ENCODE measurements at places on chromosomes 12 and 14.
A peak's percentile ranks its signal among the peaks of the same experiment; 100 is the strongest.

DNA sequence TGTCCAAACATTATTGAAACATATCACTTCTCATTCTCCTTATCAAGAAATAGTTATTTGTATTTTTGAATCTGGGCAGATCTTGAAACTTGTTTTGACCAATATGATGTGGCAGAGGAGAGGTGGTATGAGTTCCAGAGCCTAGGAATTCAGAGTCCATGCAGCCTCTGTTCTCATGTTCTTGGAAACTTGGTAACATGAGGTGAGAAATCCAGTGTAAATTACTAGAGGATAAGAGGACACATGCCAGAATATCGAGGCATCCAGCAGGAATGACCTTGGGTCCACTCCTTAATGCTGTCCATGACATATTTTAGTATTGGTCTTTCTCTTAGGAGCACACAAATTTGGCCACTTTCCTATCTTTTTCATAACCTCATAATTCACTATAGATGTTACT lies 1374.6 kb downstream of the FSCB start:
- no peak for DNase-seq

GRCh38 chr14:99909513-99910064 lies 116.4 kb downstream of the EML1 start:
- no peak for DNase-seq

GRCh38 chr12:39357041-39357440 lies 85.9 kb downstream of the KIF21A start:
- no peak for DNase-seq

DNA sequence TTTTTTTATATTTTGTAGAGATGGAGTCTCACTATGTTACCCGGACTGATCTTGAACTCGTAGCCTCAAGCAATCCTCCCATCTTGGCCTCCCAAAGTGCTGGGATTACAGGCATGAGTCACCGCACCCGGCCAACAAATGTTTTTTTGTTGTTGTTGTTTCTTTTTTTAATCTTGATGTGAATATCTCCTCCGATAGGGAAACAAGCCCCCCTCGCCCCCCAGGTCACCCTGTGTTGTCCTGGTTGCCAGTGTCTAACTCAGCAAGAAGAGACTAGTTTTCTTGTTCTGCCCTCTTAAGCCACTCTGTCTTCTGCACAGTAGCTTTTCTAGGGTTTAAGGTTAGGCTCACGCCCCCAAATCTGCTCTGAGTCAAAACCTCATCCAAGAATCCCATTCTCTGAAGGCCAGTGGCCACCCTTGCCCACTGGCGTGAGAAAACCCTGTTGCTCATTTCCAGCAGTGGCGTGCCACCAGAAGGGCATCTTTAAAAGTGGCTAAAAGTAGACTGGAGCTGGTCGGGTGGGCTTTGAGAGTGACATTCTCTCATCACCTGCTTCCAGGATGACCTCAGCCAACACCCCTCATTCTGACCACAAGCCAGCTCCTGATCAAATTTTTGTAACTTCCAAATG lies 42.7 kb downstream of the C14orf132 start:
- no peak for DNase-seq

DNA sequence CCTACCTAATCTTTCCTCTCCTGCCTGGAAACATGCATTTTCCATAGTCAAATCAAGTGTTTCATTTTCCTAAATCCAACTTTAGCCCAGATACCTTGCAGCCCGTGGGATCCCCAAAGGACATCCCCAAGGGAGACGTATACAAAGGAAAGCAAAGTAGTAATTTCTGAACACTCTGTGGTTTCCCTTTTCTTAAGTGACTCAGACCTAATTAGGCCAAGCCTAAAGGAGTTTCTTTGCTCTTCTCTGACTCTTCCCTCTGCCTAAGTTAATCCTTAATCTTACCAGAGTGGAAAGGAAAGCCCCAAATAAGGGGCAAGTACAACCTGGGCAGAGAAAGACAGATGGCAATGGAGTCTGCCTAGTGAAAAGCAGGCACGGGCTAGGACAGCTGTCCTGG lies 250.3 kb downstream of the SPTSSA start:
- DNase-seq, result no peak

DNA sequence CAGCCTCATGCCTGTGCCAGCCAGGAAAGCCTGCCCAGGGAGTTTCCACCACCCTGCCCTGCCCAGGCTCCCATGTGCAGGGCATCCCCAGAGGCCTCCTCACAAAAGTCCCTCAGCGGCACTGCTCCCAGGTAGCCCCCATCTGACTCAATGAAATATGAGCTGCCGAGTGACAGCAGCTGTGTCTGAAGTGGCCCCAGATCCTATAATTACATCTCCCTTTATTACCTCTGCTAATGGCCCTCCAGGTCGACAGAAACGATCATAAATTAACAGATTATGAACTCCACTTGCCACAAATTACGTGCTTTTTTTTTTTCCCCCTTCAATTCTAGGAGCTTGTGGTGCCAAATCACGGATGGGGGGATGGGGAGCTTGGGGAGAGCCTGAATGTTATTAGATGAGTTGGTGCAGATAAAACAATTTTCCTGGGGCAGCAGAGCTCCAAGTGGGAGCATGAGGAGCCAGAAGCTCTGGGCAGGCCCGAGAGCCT lies 110.4 kb downstream of the ESRRB start:
- no peak for DNase-seq

DNA sequence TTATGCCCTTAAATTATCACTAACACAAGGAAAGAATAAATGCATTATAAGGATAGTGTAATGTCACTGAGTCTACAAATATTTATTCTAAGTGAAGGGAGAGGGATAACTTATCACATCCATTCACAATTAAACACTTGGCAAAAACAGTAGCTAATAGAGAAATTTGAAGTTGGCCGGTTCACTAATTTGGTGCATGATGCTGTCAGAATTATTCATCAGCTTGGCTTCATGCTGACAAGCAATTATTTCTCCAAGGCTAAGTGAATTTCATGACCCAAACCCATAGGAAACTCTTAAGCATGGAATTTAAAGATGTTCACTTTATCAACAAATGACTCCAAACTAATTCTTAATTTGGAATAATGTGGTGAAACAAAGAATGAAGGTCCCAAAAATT lies 25.0 kb upstream of the NR1H4 start:
- no peak for DNase-seq

DNA sequence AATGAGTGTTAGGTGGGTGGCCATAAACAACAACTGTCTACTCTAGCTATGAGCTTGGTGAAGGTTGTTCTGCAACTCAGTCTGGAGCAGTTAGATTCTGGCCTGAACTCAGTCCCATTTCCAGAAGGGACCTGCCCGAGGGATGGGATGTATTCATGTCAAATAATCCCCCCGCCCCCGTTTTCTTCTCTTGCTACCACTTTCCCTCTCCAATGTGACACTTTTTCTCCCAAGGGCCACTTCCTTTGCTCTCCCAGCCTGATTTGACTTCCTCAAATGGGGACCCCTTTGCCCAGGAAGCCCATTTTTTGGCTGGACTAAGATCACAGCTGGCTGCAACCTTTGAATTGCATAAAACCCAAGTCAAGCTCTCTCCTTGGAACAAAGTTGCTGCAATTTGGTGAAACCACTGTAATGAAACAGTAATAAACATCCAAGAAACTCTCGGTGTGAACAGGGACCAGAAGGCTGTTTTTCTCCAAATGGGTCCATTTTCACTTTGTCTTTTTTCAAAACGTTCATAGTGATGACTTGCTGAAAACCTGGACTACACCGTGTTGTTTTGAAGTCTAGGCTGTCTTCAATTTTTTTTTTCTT lies 137.2 kb upstream of the GSC start:
- no peak for DNase-seq

DNA sequence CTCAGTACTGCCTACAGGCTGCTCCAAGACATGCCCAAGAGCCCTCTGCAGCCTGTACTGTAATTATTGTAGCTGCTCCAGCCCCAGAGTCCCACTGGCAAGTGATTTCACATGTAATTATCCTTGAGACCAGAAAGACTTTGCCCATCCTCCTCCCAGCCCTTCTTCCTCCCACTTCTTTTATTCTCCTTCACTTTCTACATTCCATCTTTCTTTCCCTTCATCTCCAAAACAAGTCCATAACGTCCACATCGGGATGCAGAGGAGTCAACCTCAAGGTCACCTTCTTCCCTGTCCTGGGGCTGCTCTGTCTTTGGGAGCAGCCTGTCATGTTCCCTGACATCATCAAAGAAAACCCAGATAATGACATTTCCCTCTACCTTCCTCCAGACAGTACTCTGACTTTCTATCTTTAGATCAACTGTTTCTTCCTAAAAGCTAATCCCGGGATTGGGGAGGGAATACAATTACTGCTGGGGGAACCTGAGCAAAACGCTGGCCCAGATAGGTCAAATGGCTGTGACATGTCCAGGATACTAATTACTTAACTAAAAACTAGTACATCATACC lies 39.1 kb downstream of the SLC8A3 start:
- no peak for DNase-seq

- DNase-seq, result no peak
These were observed 17.6 kb upstream of the EPS8 start for GRCh38 chr12:15806826-15807225.

GRCh38 chr14:96202441-96203094 lies 2.1 kb upstream of the BDKRB2 start:
- no peak for DNase-seq

DNA sequence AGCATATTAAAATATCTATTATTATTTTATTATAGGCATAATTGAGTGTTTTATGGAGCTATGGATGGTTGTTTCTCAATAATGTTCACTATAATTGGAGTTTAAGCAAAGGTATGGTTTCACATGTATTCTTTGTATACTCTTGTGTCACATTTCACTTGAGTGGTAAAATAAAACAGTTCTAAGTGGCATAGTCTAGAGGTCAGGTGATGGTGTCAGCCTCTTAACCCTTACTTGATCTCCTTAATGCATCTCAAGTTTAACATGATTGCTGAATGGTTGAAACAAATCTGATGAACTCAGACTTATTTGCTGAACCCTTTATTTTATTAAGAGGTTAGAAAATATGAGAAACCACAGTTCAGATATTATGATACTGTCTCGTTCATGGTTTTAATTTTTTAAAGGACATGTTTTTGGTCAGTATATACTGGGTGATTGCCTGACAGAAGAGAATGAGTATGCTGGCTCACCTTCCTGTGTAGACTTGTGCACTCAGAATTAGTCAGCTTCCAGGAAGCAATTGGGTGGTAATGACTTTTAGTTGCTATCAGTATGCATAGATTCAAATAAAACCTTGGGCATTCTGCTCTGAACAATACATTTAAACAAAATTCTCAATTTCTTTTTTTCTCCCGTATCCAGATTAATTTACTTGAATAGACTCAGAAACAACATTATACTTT lies 464.6 kb downstream of the PCNX1 start:
- DNase-seq, result no peak

DNA sequence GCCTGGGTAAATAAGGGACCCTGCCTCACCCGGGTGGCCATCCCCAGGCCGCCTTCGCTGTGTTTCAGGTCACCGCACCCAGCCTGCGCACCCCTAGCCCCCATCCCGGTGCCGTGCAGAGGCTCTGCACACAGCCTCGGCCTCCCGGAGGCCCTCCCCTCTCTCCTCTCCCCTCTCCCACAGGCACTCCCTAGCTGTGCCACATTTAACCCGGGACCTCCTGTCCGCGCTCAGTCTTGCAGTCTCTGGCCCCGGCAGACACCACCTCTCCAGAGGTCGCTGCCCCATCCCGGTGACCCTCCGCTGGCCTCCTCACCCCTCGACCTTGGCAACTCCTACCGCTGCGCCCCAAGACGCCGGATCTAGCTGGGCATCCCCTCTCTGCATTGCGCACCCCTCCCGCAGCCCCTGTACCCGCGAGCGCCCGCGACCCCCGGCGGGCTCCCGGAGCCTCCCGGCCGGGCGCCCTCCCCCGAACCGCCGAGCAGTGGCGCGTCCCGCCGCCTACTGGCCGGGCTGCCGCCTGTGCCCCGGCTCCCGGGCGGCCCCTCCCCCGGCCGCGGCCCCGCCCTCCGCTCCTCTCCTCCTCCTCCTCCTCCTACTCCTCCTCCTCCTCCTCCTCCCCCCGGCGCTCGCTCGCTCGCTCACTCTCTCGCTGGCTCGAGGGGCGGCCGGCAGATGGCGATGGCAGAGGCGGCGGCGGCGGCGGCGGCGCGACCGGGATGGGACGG lies 120.7 kb downstream of the AACS start:
- peak; percentile 13 for DNase-seq

DNA sequence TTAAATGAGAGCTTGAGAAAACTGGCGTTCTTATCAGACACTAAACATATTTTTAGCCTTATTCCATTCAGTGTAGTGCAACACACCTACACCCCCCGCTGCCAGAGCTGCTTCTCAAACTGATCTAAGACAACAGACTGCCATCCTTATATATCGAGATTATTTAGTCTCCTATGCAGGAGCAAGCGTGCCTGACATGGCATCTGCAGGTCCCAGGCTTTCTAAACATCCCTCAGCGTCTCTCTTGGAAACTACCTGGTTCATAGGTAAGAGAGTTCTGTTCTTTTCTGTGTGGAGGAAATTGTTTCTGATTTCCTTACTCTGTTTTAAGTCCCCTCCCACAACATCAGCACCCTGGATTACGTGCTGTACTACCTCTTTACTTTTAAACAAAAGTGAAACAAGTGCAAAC lies 117.1 kb upstream of the PTPRB start:
- no peak for DNase-seq

GRCh38 chr14:73888460-73888725 lies 1.7 kb downstream of the ZNF410 start:
- no peak for DNase-seq

- DNase-seq, result no peak
These were observed 540.5 kb downstream of the DIO2 start for GRCh38 chr14:79670811-79671210.

DNA sequence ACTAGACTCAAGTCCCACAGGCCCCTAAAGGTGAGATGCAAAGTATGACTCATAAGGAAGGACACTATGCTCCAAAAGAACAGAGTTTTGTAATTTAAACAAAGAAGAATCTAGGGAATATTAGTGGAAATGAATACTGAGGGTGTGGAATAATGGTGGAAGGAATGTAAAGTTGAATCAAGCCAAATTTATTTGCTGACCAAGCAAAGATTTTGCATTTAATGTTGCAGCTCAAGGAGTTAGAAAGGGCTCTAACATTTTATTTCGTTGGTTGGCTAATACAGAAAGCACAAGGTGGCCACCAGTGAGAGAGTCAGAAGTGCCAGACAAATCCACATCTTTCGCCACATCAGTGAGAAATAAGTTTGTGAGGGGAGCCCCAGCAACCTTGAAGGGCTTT lies 550.3 kb downstream of the FOXG1 start:
- no peak for DNase-seq

- no peak for DNase-seq
These were observed 522 bp downstream of the TUBA1A start for GRCh38 chr12:49188201-49188915.
